A549 (cell line): ENCODE measurements at places on chromosomes 7 and 10. TPM values are rescaled to one million over a fixed set of nuclear protein-coding genes. Genes with fewer than 3 reads are reported as not detected.

Gene KLF14
- 0.03 TPM in 2 of 3 replicates, not detected in the other for polyA plus RNA-seq

Gene CPVL
- polyA plus RNA-seq: 0.05 to 0.17 TPM (median 0.15 TPM) in 3 replicates

DNA sequence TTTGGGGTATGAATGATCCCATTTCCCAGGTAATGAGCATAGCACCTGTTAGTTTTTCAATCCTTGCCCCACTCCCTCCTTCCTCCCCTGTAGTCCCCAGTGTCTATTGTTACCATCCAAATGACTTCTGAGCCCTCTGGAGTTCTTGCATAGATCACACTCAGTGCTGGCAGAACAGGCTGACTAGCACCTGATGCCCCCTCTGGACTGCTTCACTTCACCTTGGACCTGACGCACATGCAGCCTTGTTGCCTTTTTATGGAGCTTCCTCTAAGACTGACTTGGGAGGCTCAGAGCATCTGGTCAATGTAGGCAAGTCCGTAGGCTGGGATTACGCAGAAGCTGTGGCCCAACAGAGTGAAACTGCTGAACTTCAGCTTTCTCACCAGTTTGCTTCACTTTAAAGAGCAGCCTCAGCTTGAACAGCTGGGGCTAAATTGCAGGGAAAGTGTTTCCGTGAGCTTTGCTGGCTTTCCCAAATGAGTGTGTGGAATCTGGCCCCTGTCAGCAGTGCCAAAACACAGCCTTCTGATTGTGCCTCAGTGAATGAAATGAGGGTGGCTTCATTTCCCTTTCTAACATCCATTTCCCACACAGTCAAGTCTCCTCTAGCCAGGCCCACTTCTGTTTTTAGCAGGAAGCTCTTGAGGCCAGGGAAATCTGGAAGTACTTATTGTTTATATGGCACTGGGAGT is 48.5 kb downstream of the NXPH1 start:
- DNase-seq: no peak

DNA sequence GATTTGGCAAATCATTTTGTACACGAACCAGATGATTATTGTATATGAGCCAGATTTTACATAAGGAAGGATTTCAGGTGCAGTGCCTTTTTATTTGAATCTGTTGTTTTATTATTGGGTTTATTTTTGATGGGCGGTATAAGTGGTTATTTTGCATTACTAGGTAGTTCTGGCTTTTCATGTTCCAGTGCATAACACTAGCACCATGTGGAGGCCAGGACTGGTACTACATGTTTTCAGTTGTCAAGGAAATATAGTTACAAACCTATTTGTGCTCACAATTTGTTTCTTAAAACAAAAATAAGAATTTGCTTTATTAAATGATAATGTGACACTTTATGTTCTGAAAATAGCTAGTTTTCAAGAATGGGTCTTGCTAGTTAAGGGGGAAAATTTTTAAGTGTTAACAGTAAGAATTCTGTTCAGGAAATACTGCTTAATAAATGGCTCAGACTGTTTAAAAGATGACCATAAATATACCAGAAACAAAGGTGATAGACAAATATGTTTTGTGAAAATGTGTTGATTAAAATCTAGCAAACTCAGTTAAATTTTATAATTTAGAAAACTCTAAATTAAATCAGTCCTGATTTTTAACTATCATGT is 7.1 kb upstream of the SEMA3E start:
- DNase-seq: peak; percentile 70

DNA sequence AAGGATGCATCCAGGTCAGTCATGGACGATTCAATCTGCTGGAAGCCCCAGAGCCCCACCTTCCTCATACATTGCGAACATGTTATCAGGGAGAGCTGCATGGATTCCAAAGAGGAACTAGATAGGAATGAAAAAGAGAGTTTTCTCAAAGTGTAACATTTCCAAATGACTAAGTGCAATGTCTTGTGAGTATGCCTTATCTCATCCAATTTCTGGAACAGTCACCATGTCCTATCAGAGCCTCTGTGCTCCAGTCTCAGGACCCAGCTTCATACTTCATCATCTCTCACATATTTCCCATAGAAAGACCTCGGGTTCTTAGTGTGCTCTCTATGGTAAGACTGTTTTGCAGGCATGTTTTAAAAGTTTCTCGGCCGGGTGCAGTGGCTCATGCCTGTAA is 26.8 kb downstream of the ZC3HC1 start:
- DNase-seq: no peak

DNA sequence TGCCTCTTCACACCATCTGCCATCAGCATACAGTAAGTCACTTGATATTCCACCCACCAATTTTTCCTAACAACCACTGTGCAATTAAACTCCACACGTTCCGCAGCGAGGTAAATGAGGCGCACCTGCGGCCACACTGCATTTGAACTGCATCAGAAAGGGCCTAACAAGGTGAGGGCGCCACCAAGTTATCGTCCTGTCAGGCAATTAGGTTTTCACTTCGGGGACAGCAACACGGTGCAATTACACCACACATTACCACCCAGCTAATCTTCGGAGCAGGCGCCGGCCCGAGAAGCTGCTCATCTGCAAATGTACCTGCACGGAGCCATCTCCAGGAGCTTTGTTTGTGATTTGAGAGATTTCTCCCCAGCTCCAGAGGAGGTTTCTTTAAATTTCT is 84.4 kb downstream of the EBF3 start:
- DNase-seq: no peak

GRCh38 chr10:119541459-119542356 is 811 bp downstream of the RGS10 start:
- DNase-seq: no peak

DNA sequence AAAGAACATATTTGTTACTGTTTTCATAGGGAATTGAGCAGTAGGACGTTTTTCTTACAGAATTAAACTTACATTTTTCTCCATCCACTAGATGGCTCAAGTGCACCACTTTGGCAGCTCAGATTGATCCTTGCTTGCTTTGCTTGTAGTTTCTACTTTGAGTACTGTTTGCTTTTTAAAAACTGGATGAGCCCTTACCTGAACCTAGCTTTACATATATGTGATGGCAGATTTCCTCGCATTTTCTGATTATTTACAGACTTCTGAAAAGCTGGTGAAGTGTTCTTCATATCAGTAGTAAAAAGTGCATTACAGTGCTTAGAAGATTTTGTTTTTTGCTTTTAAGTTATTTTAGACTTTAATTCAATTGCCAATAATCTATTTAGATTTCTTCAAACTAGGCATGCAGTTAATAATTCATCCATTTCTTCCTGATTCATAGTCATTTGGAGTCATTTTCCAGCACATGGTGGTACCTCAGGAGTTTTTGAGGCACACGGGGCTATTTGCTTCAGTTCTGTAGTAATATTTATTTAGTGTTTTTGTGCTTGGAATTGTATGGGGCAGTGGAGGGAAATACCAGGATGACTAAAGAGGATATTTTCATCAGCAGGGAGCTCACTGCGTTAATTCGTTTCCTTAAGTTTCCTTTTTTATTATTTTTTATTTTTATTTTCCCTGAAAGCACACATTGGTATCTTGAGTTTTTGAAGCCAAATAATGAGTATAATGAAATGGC is 57.3 kb downstream of the MAPK8 start:
- peak; percentile 28 for DNase-seq

DNA sequence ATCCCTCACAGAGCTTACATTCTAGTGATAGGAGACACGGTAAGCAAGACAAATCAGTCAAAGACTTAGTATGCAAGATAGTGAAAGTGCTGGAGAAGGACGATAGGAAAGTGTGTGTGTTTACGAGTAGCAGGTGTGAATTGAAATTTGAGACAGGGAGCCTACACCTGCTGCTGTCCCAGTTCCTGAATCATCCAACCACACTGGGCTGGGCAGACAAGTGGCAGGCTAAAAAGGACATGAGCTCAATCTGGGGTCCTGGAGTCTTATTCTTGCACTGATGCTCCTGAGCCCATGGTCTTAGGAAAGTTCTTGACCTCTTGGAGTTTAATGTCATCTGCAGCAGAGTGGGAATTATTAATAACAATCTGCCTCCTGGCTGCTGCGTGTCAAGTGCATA is 16.2 kb downstream of the RBP3 start:
- no peak for DNase-seq

DNA sequence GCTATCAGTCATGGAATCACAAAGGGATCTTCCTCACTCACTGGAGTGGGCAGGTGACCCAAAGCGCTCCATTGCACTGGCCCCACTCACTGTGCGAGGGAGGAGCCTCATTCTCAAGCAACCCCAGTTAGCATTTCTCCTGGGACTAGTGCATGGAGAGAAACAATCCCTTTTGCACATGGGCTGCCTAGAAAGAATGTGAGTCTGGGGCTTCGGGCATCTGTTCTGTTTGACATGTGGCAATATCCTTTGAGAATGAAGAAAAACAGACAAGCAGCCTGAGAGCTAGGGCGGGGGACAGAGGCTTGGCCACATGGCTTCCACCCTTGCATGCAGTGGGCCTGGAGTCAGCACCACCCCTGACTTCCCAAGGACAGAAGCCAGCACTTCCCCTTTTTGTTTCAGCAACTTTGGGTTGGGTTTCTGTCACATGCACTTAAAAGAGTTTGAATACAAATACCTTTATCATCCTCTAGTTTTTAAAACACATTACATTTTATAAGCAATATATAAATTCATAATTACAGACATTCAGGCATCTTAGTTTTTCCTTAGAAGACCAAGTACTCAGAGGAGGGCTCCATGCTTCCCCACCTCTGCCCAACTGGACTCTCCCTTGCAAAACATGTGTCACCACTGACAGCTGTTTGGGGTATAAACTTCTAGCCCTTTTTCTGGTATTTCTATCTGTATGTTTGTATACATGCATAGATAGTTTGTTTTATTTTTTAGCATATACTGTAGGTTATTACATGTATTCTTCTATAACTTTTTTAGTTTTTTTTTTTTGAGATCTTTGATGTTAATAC is 73.8 kb downstream of the RBM20 start:
- DNase-seq: no peak

Gene CYP2C18
- 0.05 to 0.09 TPM (median 0.07 TPM) in 3 replicates for polyA plus RNA-seq

DNA sequence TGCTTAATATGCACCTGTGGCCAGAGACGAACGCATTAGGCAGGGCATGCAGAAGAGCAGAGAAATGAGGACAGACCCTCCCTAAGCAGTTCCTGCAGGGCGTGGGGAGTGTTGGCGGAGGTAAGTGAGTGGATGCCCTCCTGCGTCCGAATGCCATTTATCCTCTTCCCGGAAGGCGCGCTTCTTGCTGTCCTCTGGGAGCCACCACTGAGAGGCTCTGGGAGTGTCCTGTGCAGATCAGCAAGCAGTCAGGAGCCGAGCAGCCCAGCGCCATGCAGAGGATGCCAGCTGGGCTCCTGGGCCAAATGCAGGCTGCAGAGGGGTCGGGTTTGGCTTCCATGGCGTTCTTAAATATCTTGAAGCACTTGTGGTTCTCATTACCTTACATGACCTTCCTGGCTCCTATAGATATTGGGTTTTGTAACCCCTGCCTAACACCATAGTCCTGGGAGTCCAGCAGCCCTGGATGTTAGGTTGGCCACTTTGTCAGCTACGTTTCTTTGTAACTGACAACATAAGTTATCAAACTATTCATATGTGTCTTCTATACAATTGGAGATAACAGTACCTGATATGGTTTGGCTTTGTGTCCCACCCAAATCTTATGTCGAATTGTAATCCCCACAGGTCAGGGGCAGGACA is 30.0 kb upstream of the SLIT1 start:
- DNase-seq: no peak

DNA sequence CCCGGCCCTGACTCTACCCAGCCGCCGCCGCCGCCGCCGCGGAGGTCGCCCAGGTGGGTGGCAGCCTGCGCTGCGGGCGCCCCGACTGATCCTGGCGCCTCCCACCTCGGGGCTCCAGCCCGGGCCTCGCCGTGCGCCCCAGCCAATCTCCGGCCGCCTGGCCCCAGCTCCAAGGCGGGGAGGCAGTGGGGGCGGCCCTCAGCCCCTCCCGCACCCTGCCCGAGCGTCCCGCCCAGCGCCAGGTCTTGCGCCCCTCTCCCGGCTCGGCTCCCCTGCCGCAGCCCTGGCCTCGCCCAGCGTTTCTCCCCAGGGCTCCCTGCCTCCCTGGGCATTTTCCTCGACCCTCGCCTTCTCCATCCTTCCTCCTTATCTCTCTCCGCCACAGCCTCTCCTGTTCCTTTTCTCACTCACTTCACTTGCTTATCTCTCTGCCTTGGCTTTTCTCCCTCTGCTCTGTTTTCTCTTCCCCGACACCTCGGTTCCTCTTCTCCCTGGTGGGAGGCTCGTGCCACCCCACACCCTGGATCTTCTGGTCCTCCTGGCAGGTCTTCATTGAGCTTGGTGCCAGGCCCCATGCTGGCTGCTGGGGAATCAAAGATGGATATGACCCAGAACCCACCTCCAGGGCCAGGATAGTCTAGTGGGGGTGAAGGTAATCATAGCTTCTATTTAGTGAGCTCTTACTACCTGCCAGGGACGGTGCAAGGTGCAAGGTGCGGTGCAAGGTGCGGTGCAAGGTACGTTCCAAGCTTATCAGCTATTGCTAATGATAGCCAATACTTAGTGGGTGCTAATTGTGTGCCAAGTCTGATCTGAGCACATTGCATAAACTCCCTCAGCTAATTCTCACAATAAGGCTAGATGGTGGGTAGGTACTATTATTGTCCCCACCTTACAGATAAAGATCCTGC is at the start of gene SFRP5:
Gene SFRP5, minus strand, starts transcription at position 87 of the 911 bp plus-strand sequence. CDS start 166 bp downstream, outside the sequence.
- DNase-seq: no peak

DNA sequence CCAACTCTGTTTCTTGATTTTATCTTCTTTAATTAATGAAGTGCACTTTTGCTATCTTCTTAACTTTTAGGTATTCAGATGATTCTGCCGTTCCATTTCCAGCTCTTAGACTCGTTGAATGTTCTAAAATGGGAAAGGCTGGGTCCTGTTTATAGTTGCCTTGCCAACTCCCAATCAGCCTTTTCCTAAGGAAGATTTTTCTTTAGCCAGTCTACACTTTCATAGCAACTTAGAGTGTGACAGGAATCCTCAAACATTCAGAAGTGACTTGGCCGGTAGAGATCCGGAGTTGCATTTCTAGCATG is 23.0 kb upstream of the TRIL start:
- no peak for DNase-seq

DNA sequence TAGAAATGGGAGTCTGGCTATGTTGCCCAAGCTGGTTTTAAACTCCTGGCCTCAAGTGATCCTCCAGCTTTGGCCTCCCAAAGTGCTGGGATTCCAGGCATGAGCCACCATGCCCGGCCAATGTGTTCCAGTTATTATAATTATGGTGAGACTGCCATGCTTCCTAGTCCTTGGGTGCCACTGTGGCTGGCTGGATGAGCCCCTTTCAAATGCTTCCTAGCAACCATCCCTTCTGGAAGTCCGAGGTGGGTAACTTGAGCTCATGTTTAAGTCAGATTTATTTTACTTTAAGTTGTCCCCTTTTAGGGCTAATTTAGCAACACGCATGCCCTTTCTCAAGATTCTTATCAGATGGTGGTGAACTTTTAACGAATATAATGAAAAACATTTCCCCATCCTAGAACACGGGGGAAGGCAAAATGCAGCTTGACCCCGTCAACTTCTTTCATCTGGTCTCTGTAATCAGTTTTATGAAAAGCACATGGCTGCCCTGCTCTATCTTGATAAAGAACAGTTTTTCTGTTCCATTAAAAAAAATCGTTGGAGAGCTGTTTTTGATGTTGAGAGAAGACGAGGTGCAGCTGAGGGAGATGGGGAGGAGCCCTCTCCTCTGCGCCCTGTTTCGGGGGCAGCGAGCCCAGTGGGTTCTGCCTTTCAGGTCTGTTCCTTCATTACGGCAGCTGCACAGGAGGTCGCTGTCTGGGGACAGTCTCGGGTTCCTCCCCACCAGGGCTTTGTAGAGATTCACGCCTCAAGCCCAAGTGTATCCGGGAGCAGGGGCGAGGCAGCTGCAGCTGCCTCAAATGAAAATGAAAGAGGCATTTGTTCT is 61.0 kb upstream of the MKI67 start:
- no peak for DNase-seq

GRCh38 chr7:464454-465401 is 54.9 kb downstream of the PDGFA start:
- no peak for DNase-seq

- DNase-seq: no peak
Measured at GRCh38 chr10:114816308-114816707, 5.3 kb upstream of the FHIP2A start.
